Fibroblast of mammary gland (primary cell): ENCODE measurements at places on chromosomes 1 and 21.

- no peak for DNase-seq
Measured at GRCh38 chr1:201113451-201114244, 1.4 kb upstream of the CACNA1S start.

GRCh38 chr1:86273066-86273465 lies 116.5 kb upstream of the COL24A1 start:
- DNase-seq = no peak

GRCh38 chr1:228723287-228723686 lies 12.0 kb upstream of the RHOU start:
- DNase-seq = no peak

GRCh38 chr1:58441699-58442098 lies 104.8 kb downstream of the OMA1 start:
- DNase-seq = peak; percentile 25

GRCh38 chr1:180229483-180230415 lies at the start of gene LHX4:
TSS of gene LHX4 (plus strand) at chr1:180230264. CDS start at chr1:180230530, 266 bp downstream.
- peak; percentile 20 for DNase-seq
